ENCODE measurements at places on chromosomes 5 and 9. TPM values are rescaled to one million over a fixed set of nuclear protein-coding genes. Genes with fewer than 3 reads are reported as not detected.

Gene SHOC1
- total RNA-seq: not detected

Gene GPRIN1
- 5.2 TPM for total RNA-seq

Gene IGFBPL1
- total RNA-seq: not detected

Gene ARID3C
- total RNA-seq: not detected

Gene IFNK
- total RNA-seq: not detected

Gene TMEM252
- total RNA-seq: 0.48 TPM

- H3K27ac ChIP-seq: no peak overlapping the region
- no peaks in the 10 kb centered on the region for H3K27me3 ChIP-seq
- no peak overlapping the region for H3K4me3 ChIP-seq
- peaks cover 4% of the 10 kb centered on the region for H3K4me1 ChIP-seq
These were observed 176.7 kb upstream of the ZNF608 start for GRCh38 chr5:124923131-124923530.

DNA sequence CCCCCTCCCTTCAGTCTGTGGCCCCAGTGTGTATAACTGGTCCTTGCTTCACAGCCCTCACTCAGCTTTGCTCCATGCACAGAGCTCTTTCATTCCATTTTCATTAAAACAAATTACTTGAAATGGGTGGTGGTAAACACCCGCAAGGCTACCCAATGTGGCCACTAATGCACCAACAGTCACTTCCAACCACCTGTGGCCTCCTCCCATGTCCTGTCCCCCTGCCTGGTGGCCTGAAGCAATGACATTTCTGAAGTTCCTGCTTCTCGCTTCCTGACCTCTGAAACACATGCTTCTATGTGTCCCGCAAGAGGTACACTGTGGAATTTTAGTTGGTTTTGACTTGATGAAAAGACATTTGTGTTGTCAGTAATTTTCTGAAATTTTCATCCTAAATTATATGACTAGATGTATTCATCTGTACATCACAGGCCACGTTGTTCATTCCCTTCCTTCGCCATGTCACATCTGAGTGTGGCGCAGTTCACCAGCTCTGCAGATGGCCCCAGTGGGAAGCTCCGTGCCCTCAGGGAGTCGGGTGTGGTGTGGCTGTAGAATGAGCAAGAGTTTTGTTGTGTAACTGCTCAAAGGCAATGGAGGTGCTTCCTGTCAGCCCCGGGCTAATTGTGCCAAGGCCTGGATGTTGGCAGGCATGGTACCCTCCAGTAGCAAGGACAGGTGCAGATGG lies 9.6 kb downstream of the ROPN1L start:
- no peaks in the 10 kb centered on the region for H3K36me3 ChIP-seq
- no peaks in the 10 kb centered on the region for H3K27me3 ChIP-seq
- DNase-seq: no peak
- no peak overlapping the region for H3K4me3 ChIP-seq
- no peak overlapping the region for H3K27ac ChIP-seq

- no peak overlapping the region for H3K27ac ChIP-seq
- H3K36me3 ChIP-seq: no peaks in the 10 kb centered on the region
- H3K27me3 ChIP-seq: no peaks in the 10 kb centered on the region
- no peak for DNase-seq
These were observed 82.5 kb downstream of the ADCY2 start for GRCh38 chr5:7478459-7478858.

GRCh38 chr5:181190711-181191525 lies 14.1 kb downstream of the TRIM7 start:
- peaks cover 23% of the 10 kb centered on the region for H3K4me1 ChIP-seq
- H3K27ac ChIP-seq: peak overlapping the region; percentile 97
- H3K27me3 ChIP-seq: no peaks in the 10 kb centered on the region
- H3K36me3 ChIP-seq: no peaks in the 10 kb centered on the region
- DNase-seq: peak; percentile 57

- peaks cover 22% of the 10 kb centered on the region for H3K4me1 ChIP-seq
- H3K36me3 ChIP-seq: no peaks in the 10 kb centered on the region
- peak overlapping the region; percentile 73 for H3K27ac ChIP-seq
- H3K4me3 ChIP-seq: peak overlapping the region; percentile 46
These were observed 41.9 kb downstream of the BNC2 start for GRCh38 chr9:16828340-16829281.

- peaks cover 8% of the 10 kb centered on the region for H3K4me1 ChIP-seq
- H3K27me3 ChIP-seq: peaks cover 86% of the 10 kb centered on the region
- H3K27ac ChIP-seq: no peak overlapping the region
- H3K4me3 ChIP-seq: no peak overlapping the region
These were observed 93.3 kb upstream of the LMX1B start for GRCh38 chr9:126520453-126520852.

DNA sequence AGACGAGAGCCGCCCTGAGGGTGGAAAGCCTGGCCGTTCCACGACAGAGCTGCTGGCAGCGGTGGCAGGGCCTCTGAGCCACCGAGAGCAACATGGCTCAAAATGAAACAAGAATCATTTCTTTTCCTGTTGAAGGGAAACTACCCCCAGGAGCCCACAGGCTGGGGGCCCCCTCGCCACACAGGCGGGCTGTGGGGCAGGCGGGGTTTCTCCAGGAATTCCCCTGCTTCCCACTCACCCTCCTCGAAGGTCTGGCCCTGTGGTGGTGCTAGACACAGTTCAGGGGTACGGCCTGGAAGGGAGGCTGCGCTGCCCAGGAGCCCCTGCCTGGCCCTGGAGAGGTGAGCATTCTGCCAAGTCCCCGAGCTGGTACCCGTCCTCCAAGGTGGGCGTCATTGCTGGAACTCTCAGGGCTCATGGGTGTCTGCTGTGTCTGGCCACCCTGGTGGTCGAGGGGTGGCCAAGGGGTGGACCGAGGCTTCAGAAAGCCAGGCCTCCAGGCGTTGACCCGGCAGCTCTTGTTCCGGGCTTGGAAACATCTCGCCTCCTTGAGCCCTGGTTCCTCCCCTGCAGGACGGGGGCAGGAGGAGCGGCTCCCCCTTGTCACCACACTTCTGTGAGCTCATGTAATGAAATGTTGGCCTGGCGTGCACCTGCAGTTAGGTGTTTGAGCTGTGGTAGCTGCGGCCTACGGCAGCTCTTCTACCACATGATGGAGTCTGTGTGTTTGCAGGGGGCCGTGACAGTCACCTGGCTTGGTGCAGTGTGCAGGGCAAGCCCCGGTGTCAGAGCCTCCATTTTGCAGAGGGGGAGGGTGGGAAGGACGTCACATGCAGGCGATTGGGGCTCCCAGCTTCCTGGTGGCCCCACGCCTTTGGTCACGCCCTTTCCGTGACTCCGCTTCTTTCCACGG lies 65.3 kb downstream of the RXRA start:
- H3K27me3 ChIP-seq: no peaks in the 10 kb centered on the region
- H3K4me3 ChIP-seq: no peak overlapping the region
- peak; percentile 54 for DNase-seq
- no peaks in the 10 kb centered on the region for H3K36me3 ChIP-seq
- peak overlapping the region; percentile 38 for H3K27ac ChIP-seq

- no peak overlapping the region for H3K27ac ChIP-seq
- DNase-seq: peak; percentile 31
- H3K4me1 ChIP-seq: peaks cover 27% of the 10 kb centered on the region
- H3K36me3 ChIP-seq: no peaks in the 10 kb centered on the region
- H3K27me3 ChIP-seq: no peaks in the 10 kb centered on the region
These were observed 12.3 kb downstream of the TLE4 start for GRCh38 chr9:79583952-79584654.

DNA sequence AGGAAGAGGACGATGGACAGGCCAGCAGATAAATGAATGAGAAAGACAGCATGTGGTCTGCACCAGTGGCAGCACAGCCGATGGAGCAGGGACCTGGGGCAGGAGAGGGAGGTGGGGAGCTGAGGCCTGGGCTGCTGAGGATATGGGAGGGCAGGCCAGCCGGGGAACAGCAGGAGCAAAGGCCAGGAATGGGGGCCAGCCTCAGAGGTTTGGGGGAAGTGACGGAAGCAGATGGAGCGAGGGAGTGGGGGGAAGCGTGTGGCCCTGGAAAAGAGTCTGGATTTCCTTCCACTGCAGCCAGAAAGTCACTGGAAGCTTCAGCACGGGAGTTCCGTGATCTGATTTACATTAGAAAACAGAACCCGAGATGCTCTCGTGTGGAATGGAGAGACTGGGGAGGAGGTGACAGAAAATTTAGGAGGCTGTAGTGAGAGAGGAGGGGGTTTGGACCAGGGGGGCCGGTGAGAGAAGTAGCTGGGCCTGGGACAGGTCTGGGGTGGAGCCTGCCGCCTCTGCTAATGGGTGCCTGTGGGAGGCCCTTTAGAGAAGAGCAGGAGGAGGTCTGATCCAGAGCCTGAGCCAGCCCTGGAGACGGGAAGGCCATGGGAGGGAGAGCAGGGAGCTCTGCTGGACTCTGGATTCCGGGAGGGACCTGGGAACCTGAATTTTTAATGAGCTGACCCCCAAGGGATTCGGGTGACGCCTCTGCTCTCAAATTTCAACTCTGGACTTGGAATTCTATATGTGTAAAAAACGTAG lies 65.4 kb downstream of the TSPAN17 start:
- peaks cover 24% of the 10 kb centered on the region for H3K27me3 ChIP-seq
- DNase-seq: no peak
- no peaks in the 10 kb centered on the region for H3K36me3 ChIP-seq

GRCh38 chr5:149810856-149811255 lies 80.7 kb downstream of the PPARGC1B start:
- no peaks in the 10 kb centered on the region for H3K27me3 ChIP-seq
- DNase-seq: no peak
- no peak overlapping the region for H3K4me3 ChIP-seq
- no peak overlapping the region for H3K27ac ChIP-seq
- peaks cover 4% of the 10 kb centered on the region for H3K4me1 ChIP-seq

GRCh38 chr5:10264604-10265003 lies 14.5 kb downstream of the CCT5 start:
- DNase-seq: no peak
- H3K36me3 ChIP-seq: peaks cover 46% of the 10 kb centered on the region
- H3K4me1 ChIP-seq: no peaks in the 10 kb centered on the region
- H3K4me3 ChIP-seq: no peak overlapping the region
- no peaks in the 10 kb centered on the region for H3K27me3 ChIP-seq
- H3K27ac ChIP-seq: no peak overlapping the region

GRCh38 chr9:109903515-109904138 lies 123.6 kb downstream of the PALM2AKAP2 start:
- H3K36me3 ChIP-seq: no peaks in the 10 kb centered on the region
- H3K27me3 ChIP-seq: no peaks in the 10 kb centered on the region
- DNase-seq: peak; percentile 70
- no peak overlapping the region for H3K4me3 ChIP-seq
- H3K4me1 ChIP-seq: peaks cover 17% of the 10 kb centered on the region

- H3K27me3 ChIP-seq: no peaks in the 10 kb centered on the region
- no peaks in the 10 kb centered on the region for H3K4me1 ChIP-seq
- H3K27ac ChIP-seq: no peak overlapping the region
- H3K4me3 ChIP-seq: no peak overlapping the region
- no peak for DNase-seq
These were observed 23.4 kb downstream of the PAM start for GRCh38 chr5:102778478-102778877.

GRCh38 chr5:134247428-134248224 lies 21.8 kb upstream of the PPP2CA start:
- H3K27me3 ChIP-seq: no peaks in the 10 kb centered on the region
- H3K4me3 ChIP-seq: no peak overlapping the region
- no peak overlapping the region for H3K27ac ChIP-seq
- no peaks in the 10 kb centered on the region for H3K36me3 ChIP-seq

DNA sequence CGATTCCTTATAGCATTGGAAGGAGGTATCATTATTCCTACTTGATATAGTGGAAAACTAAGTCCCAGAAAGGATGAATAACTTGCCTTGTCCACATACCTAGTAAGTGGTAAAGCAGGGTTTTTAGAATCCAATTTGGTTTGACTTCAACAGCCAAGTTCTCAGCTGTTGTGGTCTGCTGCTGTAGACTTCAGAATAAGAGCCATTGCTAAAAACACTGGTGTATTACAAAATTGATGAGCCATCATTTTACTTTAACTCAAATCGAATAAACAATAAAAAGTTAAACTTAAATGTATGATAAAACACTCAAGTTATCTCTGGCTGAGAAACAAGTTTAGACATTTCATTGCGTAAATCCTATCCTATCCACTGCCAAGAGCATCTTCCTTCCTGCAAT lies 610.8 kb downstream of the TLE1 start:
- no peaks in the 10 kb centered on the region for H3K27me3 ChIP-seq
- H3K27ac ChIP-seq: no peak overlapping the region
- no peak overlapping the region for H3K4me3 ChIP-seq
- DNase-seq: no peak

- no peaks in the 10 kb centered on the region for H3K27me3 ChIP-seq
- no peaks in the 10 kb centered on the region for H3K36me3 ChIP-seq
- no peak overlapping the region for H3K27ac ChIP-seq
- DNase-seq: no peak
These were observed 67.9 kb upstream of the PRR16 start for GRCh38 chr5:120396186-120396585.

GRCh38 chr9:29348999-29349398 lies 1775.7 kb upstream of the C9orf72 start:
- H3K27me3 ChIP-seq: no peaks in the 10 kb centered on the region
- no peak overlapping the region for H3K4me3 ChIP-seq
- no peaks in the 10 kb centered on the region for H3K36me3 ChIP-seq
- no peak for DNase-seq
- no peak overlapping the region for H3K27ac ChIP-seq

- peaks cover 59% of the 10 kb centered on the region for H3K4me1 ChIP-seq
- peaks cover 32% of the 10 kb centered on the region for H3K27me3 ChIP-seq
- DNase-seq: peak; percentile 60
- H3K27ac ChIP-seq: peak overlapping the region; percentile 96
These were observed 3.4 kb downstream of the COL5A1 start for GRCh38 chr9:134644725-134645606.

DNA sequence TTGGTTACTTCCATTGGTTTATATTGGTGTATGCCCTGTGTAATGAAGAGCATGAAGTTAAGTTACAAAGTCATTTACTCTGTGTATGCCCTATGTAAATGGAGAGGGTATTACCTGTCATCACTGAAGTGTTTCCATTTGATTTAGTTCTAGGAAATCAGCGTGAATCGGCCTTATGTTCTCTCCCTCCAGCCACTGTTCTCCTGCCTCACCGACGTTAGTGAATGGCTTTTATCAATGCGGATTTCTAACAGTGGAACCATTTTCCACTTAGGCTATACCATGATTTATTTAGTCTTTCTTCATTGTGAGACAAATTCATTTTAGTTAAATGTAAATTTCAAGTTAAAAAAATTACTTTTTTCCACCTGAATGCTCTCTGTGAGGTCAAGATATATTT lies 327.0 kb upstream of the ADCY2 start:
- no peak overlapping the region for H3K27ac ChIP-seq
- H3K27me3 ChIP-seq: no peaks in the 10 kb centered on the region
- no peaks in the 10 kb centered on the region for H3K4me1 ChIP-seq
- DNase-seq: no peak
- no peaks in the 10 kb centered on the region for H3K36me3 ChIP-seq
- no peak overlapping the region for H3K4me3 ChIP-seq

GRCh38 chr5:115064380-115064779 lies 105.3 kb downstream of the TRIM36 start:
- H3K27me3 ChIP-seq: no peaks in the 10 kb centered on the region
- no peaks in the 10 kb centered on the region for H3K4me1 ChIP-seq
- H3K36me3 ChIP-seq: no peaks in the 10 kb centered on the region
- no peak overlapping the region for H3K4me3 ChIP-seq
- no peak for DNase-seq

GRCh38 chr5:147384346-147385193 lies 125.3 kb downstream of the DPYSL3 start:
- H3K4me3 ChIP-seq: no peak overlapping the region
- no peak for DNase-seq
- H3K4me1 ChIP-seq: peaks cover 9% of the 10 kb centered on the region
- no peaks in the 10 kb centered on the region for H3K36me3 ChIP-seq
